ENCODE measurements at places on chromosomes 2 and 18. TPM values are rescaled to one million over a fixed set of nuclear protein-coding genes. Genes with fewer than 3 reads are reported as not detected.

GRCh38 chr2:227320305-227321094, 4.6 kb upstream of the MFF start:
- no peak overlapping the region for H3K27ac ChIP-seq
- no peaks in the 10 kb centered on the region for H3K27me3 ChIP-seq
- H3K4me1 ChIP-seq, result peaks cover 12% of the 10 kb centered on the region
- DNase-seq, result no peak
- H3K4me3 ChIP-seq, result no peak overlapping the region
- no peaks in the 10 kb centered on the region for H3K36me3 ChIP-seq

DNA sequence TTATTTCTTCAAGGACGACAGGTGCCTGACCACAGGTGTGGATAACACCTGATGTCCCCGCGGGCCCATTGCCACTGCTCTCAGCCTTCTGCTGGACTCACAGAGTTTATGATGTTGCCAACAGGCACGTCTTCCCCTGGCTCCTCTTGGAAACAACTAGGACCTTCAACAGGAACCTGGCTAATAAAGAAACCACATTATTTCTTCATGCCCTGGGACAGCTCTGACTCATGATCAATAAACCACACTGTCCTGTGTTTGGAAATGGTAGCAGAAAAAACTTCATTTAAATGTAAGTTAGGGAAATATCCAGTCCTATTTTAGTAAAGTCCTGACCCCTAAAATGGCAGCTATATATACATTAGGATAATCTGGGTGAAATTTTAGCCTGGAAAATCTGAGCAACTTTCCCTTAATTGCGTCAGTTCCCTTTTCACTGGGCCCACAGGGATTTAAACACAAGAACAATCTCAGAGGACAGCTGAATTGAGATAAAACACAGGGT, 158.9 kb downstream of the VAPA start:
- no peak for DNase-seq
- H3K27ac ChIP-seq, result no peak overlapping the region
- no peaks in the 10 kb centered on the region for H3K36me3 ChIP-seq
- H3K27me3 ChIP-seq, result peaks cover 4% of the 10 kb centered on the region

Gene FZD7
- total RNA-seq, result 14.6 TPM

DNA sequence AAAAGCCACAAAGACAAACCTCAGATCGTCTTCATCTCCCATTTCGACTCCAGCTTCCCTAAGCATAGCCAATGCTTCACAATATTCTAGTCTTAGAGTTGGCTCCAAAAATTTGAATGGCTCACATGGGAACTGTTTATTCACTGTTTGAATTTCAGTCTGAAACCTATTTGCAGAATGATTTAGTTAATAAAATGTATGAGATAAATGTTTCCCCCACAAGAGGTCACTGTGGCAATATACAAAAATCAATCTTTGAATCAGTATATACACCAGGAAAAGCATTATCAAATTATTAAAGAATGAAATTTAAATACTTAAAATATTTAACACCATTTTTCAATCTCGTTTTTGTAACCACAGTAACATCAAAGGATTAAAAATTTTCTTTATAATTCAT, 40.0 kb upstream of the MCM6 start:
- no peaks in the 10 kb centered on the region for H3K4me1 ChIP-seq
- H3K27ac ChIP-seq, result no peak overlapping the region
- H3K36me3 ChIP-seq, result peaks cover 5% of the 10 kb centered on the region
- no peak overlapping the region for H3K4me3 ChIP-seq

GRCh38 chr2:152520759-152521158, 185.8 kb downstream of the FMNL2 start:
- no peak for DNase-seq
- no peak overlapping the region for H3K27ac ChIP-seq
- H3K4me3 ChIP-seq, result no peak overlapping the region
- no peaks in the 10 kb centered on the region for H3K36me3 ChIP-seq
- H3K27me3 ChIP-seq, result no peaks in the 10 kb centered on the region

- no peaks in the 10 kb centered on the region for H3K27me3 ChIP-seq
- DNase-seq, result no peak
- no peak overlapping the region for H3K4me3 ChIP-seq
- no peaks in the 10 kb centered on the region for H3K36me3 ChIP-seq
- H3K27ac ChIP-seq, result no peak overlapping the region
Measured at GRCh38 chr18:23986600-23987359, 27.8 kb upstream of the TTC39C start.

DNA sequence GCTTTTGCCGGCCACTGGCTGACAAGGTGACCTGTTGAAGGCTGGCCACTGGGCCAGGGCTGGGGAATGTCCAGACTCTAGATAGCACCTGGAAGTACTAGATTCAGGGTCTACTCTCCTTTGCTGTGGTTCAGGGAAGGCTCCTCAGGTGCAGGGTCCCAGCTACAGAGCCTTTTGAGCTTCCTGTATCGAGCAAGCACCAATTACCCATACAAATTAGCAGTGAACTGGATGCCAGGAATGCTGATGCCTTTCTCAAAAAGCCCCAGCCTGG, 213.4 kb downstream of the CYP26B1 start:
- H3K27ac ChIP-seq, result no peak overlapping the region
- no peaks in the 10 kb centered on the region for H3K36me3 ChIP-seq
- H3K27me3 ChIP-seq, result no peaks in the 10 kb centered on the region
- no peak overlapping the region for H3K4me3 ChIP-seq
- DNase-seq, result no peak

GRCh38 chr2:225462945-225463344, 63.4 kb downstream of the NYAP2 start:
- no peaks in the 10 kb centered on the region for H3K4me1 ChIP-seq
- DNase-seq, result peak; percentile 41
- no peaks in the 10 kb centered on the region for H3K27me3 ChIP-seq
- no peaks in the 10 kb centered on the region for H3K36me3 ChIP-seq
- H3K27ac ChIP-seq, result no peak overlapping the region

DNA sequence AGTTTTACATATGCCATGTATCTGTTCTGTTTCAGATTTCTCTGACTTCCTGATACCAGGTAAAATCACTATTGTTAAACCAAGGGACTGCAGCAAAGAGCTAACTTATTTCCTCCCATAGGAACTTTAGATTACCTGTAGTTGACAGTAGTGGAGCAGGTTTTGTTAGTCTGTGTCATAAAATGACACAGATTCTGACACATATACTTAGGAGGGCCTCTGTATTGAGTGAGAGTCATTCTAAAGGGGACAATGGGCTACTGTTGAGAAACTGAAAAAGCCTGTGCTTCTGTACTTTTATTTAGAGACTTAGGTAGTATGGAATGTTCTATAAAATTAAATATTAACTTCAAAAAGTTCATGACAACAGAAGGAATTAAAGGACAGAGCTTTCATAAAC, 48.2 kb downstream of the KCMF1 start:
- H3K36me3 ChIP-seq, result no peaks in the 10 kb centered on the region
- H3K4me3 ChIP-seq, result no peak overlapping the region
- peak; percentile 43 for DNase-seq
- H3K27ac ChIP-seq, result no peak overlapping the region
- H3K4me1 ChIP-seq, result peaks cover 23% of the 10 kb centered on the region

GRCh38 chr2:205193836-205194228, 488.5 kb upstream of the NRP2 start:
- no peaks in the 10 kb centered on the region for H3K4me1 ChIP-seq
- H3K4me3 ChIP-seq, result no peak overlapping the region
- DNase-seq, result no peak
- H3K27ac ChIP-seq, result no peak overlapping the region

- no peaks in the 10 kb centered on the region for H3K36me3 ChIP-seq
- no peak overlapping the region for H3K4me3 ChIP-seq
- peak; percentile 37 for DNase-seq
- H3K27me3 ChIP-seq, result peaks cover 27% of the 10 kb centered on the region
- no peaks in the 10 kb centered on the region for H3K4me1 ChIP-seq
Measured at GRCh38 chr2:134491771-134492441, 226.9 kb downstream of the TMEM163 start.

Gene REEP1
- 5.9 TPM for total RNA-seq

GRCh38 chr2:239587311-239587731, 186.5 kb upstream of the HDAC4 start:
- H3K27me3 ChIP-seq, result no peaks in the 10 kb centered on the region
- no peaks in the 10 kb centered on the region for H3K36me3 ChIP-seq
- no peak overlapping the region for H3K27ac ChIP-seq
- no peak overlapping the region for H3K4me3 ChIP-seq

Gene PIEZO2
- total RNA-seq, result 0.34 TPM

Gene ATP6V1C2
- 2.0 TPM for total RNA-seq

Gene COL4A3
- 4.9 TPM for total RNA-seq

DNA sequence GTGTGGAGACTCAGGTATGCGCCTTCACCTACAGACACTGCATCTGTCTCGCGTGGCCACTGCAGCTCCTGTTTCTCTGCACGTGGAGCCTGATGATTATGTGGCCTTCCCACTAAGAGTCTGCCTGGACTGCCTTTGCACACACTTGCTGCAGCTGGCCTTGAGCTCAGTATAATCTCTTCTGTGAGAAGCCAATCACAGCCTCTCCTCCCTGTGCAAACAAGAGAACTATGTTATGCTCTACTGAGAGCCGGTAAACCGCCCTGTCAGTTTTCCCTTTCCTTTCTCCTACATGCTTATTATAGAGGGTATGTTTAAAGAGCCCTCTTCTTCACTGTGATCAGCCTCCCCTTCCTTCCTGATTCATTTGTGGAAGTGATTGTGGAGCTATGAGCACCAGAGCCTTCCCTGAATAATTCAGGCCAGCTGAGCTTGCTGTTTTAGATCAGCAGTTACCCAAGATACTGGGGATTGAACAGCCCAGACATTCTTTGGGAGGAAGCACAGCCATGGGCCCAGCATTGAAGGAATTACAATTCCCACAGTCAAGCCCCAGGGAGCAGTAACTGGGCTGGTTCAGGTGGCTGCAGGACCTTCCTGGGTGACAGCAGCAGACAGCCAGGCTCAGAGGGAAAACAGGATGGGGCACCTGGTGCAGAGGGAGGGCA, 3.7 kb upstream of the TGFA start:
- H3K27me3 ChIP-seq, result no peaks in the 10 kb centered on the region
- no peak overlapping the region for H3K27ac ChIP-seq
- no peaks in the 10 kb centered on the region for H3K36me3 ChIP-seq
- no peak overlapping the region for H3K4me3 ChIP-seq
- H3K4me1 ChIP-seq, result peaks cover 6% of the 10 kb centered on the region

DNA sequence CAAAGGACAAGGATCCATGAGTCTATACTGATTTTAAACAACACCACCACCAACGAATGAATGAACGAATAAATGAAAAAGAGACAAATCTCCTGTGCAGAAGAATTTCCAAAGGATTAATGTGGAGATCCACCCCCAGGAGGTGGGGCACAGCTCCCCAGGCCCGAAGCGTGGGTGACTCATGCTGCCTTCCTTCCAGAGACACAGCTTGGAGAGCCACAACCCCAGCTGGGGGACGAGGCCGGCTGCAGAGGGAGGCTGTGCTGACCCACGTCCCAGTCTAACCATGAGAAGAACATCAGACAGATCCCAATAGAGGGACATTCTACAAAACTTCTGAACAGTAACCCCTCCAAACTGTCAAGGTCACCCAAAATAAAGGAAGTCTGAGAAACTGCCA, 557.3 kb upstream of the SALL3 start:
- H3K4me3 ChIP-seq, result no peak overlapping the region
- no peaks in the 10 kb centered on the region for H3K27me3 ChIP-seq
- no peaks in the 10 kb centered on the region for H3K36me3 ChIP-seq
- no peak overlapping the region for H3K27ac ChIP-seq

DNA sequence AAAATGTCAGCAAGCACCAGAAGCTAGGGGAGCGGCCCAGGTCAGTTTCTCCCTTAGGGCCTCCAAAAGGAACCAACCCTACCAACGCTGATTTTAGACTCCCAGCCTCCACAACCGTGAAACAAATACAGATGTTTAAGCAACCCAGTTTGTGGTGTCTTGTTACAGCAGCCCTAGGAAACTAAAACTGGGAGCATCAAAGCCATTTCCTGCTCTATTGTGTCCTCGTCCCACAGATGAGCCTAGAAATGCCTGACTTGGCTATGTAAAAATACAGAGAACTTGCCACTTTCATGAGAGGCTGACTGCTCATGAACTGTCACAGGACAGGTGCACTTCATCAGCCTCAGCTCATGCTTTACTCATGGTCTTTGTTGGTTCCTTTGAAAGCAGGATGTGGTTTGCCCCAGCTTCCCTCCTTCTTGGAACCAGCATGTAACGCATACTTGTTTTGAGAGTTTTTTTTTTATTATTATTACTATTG, 97.6 kb upstream of the SLC39A10 start:
- no peak overlapping the region for H3K27ac ChIP-seq
- DNase-seq, result no peak
- H3K4me3 ChIP-seq, result no peak overlapping the region

DNA sequence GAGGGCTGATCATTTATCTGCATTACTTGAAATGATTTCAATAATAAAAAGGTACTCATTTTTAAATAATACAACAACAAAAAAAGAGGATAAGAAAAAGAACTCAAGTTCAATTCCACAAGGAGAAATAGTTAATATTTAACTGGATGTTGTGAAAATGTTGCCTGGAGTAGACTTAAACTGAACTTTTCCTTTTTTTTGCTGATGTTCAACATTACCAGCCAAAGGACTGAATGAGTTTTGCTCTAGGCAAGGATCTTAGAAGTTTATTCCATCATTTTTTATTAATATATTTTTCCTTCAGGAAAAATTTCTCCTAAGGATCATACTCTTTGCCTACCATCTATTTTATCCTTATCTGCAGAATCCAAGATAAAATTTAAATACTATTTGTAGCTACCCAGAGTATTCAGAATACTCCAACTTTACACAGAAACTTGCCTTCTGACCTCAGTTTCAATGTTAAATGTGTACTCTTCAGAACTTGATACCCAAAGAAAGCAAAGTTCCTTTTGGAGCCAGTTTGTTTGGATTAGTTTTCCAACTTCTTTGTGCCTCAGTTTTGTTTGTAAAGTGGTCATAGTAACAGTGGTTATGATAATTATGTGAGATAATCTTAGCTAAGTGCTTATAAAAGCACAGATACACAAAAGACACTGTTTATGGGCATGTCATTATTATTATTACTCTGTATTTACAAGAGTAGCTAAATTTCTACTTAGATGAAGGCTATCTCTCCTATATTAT, 12.8 kb downstream of the CKAP2L start:
- no peaks in the 10 kb centered on the region for H3K27me3 ChIP-seq
- no peak overlapping the region for H3K27ac ChIP-seq
- H3K4me3 ChIP-seq, result no peak overlapping the region

Gene GAL3ST2
- 0.44 TPM for total RNA-seq

DNA sequence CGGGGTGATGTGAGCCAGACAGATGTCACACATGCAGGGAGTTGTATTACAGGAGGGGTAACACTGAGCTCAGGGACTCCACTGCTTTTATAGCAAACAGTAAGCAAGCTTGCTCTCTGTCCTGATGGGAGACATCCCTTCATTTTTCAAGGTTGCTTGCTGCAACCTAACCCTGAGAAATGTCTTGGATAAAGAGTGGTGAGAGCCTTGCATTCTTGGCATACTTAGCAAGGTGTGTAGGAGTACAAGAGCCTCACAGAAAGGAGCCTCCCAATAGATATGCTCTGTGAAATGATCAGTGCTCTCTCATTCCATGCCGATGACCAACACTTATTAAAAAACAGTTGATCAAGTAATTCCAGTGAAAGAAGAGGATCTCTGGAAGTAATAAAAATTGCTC, 8.1 kb downstream of the PFN4 start:
- no peaks in the 10 kb centered on the region for H3K27me3 ChIP-seq
- DNase-seq, result no peak
- no peaks in the 10 kb centered on the region for H3K36me3 ChIP-seq

- no peaks in the 10 kb centered on the region for H3K36me3 ChIP-seq
- H3K4me1 ChIP-seq, result no peaks in the 10 kb centered on the region
- H3K27me3 ChIP-seq, result no peaks in the 10 kb centered on the region
- no peak overlapping the region for H3K4me3 ChIP-seq
- no peak overlapping the region for H3K27ac ChIP-seq
Measured at GRCh38 chr2:144480285-144480684, 39.6 kb downstream of the ZEB2 start.

Data from HCT116 (cell line).